ENCODE measurements at places on chromosomes 6 and 20.

GRCh38 chr6:4403828-4404227 lies 268.5 kb upstream of the ECI2 start:
- no peak for DNase-seq

- DNase-seq, result no peak
Observed at GRCh38 chr20:50218987-50219435, 28.4 kb downstream of the CEBPB start.

GRCh38 chr6:116411284-116411623 lies 40.5 kb downstream of the DSE start:
- DNase-seq, result no peak

GRCh38 chr20:46523696-46524328 lies 10.5 kb upstream of the ZNF334 start:
- no peak for DNase-seq

DNA sequence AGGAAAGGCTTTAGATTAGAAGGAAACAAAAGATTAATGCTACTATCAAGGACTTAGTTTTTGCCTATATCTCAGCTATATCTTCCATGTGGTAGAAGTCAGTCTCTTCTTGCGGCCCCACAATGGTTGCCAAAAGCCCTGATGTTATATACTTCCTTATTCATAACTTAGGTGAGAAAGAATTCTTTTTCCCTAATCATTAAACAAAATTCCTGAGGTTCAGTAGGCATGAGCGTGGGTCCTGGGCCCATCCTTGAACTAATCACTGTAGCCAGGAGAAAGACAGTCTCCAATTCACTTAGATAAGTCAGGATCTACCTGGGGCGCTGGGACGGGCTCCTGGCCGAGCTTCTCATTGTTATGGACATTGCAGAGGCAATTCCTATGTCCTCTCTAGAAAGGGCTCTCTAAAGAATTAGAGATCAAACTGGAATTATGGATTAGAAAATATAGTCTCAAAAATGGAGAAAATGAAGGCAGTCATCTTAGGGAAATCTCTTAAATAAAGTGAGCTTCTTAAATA lies 134.3 kb downstream of the KIF6 start:
- DNase-seq, result no peak

GRCh38 chr20:13857304-13857703 lies 72.5 kb downstream of the NDUFAF5 start:
- no peak for DNase-seq

- DNase-seq, result no peak
Observed at GRCh38 chr6:150613269-150613668, 13.6 kb downstream of the PLEKHG1 start.

- DNase-seq, result no peak
Observed at GRCh38 chr6:22972771-22973170, 403.4 kb downstream of the HDGFL1 start.

GRCh38 chr6:29519291-29520010 lies 31.7 kb upstream of the MAS1L start:
- no peak for DNase-seq

GRCh38 chr6:105561486-105561885 lies 158.6 kb upstream of the PREP start:
- no peak for DNase-seq

GRCh38 chr6:31899882-31900722 lies 1.8 kb downstream of the ZBTB12 start:
- DNase-seq, result no peak

DNA sequence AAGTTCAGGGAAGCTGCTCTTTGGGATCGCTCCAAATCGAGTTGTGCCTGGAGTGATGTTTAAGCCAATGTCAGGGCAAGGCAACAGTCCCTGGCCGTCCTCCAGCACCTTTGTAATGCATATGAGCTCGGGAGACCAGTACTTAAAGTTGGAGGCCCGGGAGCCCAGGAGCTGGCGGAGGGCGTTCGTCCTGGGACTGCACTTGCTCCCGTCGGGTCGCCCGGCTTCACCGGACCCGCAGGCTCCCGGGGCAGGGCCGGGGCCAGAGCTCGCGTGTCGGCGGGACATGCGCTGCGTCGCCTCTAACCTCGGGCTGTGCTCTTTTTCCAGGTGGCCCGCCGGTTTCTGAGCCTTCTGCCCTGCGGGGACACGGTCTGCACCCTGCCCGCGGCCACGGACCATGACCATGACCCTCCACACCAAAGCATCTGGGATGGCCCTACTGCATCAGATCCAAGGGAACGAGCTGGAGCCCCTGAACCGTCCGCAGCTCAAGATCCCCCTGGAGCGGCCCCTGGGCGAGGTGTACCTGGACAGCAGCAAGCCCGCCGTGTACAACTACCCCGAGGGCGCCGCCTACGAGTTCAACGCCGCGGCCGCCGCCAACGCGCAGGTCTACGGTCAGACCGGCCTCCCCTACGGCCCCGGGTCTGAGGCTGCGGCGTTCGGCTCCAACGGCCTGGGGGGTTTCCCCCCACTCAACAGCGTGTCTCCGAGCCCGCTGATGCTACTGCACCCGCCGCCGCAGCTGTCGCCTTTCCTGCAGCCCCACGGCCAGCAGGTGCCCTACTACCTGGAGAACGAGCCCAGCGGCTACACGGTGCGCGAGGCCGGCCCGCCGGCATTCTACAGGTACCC lies at the start of gene ESR1:
Gene ESR1, plus strand, starts transcription at position 170 of the 858 bp plus-strand sequence. Its CDS starts 231 bp downstream, at position 401.
- DNase-seq, result no peak

DNA sequence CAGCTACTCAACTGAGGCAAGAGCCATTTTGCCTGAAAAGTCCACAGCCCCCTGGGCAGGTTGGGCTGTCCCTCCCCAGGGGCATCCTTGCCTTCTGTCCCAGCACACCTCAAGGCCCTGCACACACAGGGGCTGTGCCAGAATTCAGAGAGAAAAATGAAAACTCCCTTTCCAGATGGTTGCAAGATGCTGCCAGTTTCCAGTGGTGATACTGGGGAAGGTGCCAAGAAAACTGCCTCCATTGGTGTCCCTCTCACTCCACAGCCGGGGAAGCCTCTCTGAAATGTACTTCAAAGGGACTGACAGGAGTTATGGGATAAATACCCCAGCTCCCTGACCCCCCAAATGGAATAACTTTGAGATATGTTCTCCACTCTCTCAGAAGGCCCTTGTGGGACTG lies 154.2 kb upstream of the MAFB start:
- DNase-seq, result no peak

GRCh38 chr20:21548390-21549035 lies 34.6 kb upstream of the NKX2-2 start:
- DNase-seq, result peak; percentile 25

DNA sequence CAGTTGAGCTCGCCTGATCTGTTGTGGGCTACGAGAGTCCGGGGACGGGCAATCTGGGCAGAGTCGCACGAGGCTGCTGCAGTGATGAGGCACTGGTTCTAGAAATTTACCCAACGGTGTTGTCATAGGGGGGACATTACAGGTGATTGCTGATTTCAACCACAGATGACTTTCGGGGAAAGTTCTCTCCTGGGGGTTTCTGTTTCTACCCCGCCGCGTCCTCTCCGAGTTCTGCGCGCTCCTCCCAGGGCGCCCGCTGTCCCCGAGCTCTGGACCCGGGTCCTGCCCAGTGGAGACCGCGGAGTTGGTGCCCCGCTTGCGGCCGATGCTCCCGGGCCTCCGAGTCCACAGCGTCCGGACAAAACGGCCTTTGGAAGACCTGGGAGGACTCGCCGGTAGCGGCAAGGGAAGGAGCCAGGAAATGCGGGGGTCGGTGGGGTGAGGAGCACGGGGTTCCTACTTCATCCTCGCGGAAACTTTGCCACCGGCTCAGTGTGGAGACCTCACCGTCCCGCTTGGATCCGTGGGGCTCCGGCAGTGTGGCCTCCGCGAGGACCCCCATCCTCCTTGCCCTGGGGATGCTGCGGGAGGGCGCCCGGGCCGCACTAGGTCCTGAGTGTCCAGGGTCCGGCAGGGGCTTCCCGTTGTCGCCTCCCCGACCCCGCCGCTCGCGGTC lies 12.3 kb upstream of the RAET1L start:
- no peak for DNase-seq

DNA sequence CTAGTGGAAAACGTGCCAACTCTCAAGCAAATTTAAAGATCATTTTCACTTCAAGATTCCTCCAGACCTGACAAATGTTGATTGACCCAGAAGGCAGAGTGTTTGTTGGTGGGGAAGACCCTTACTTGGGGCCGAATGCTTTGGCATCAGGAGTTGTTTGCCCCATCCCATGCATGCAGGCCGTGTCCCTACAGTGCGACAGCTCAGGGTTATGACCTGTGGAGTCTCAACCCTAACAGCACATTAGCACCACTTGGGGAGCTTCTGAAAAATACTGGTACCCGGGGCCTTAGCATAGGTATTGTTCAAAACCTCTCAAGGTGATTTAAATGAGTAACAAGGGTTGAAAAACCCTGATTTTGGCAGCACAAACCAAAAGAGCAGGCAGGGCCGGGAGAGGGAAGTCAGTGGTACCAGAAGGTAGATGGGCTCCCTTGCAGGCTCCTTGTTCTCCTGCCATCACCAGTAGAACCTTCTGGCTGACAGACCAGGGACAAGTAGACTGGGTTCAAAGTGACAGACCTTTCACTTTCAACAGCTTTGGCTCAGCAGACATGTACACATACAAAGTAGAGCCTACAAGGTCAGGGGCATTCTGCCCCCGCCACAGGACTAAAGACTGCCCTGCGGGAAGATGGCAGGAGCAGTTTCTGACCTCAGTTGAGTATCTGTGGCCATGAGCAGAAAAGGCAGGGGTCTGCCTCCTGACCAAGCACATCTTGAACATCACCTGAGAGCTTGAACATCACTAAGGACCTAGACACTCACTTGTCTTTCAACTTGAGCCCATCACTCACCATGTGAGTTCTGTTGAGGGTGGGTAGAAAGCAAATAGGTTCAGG lies 39.6 kb downstream of the PLCG1 start:
- DNase-seq, result no peak

GRCh38 chr6:166286839-166287271 lies 21.3 kb downstream of the PRR18 start:
- DNase-seq, result no peak

DNA sequence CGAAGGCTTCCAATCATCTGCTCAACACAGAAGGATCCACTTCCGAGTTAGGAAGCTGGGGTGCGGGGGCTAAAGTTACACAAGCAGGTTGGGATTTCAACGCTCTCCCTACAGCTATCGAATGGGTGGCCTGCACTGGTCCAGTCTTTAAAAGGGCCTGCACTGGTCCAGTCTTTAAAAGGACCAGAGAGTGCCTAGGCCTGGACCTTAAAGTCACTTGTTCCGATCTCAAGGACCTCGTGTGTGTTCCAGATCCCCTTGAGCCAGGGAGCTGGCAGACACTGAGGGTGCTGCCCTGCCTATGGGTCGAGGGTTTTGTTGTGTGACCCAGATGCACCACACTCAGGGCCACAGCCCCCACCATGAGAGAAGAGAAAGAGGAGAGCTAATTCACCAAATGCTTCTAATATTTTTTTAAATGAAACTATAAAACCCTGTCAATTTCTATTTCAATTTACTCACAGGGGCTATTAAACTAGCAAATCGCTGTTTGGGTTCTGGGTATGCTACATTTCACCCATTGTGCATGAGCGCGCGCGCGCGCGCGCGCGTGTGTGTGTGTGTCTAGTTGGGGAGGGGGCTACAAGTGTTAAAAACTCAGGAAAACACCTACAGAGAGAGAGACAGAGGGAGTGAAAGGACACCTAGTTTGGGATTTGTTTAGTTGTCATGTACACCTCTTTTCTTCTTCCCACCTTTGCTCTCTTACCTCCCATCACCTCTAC lies 7.5 kb downstream of the TFAP2B start:
- DNase-seq, result no peak

- DNase-seq, result no peak
Observed at GRCh38 chr6:147554281-147554680, 45.8 kb downstream of the SAMD5 start.

GRCh38 chr6:36377594-36377993 lies 9.9 kb downstream of the ETV7 start:
- no peak for DNase-seq

GRCh38 chr6:14784596-14785492 lies 461.0 kb upstream of the JARID2 start:
- DNase-seq, result peak; percentile 2

DNA sequence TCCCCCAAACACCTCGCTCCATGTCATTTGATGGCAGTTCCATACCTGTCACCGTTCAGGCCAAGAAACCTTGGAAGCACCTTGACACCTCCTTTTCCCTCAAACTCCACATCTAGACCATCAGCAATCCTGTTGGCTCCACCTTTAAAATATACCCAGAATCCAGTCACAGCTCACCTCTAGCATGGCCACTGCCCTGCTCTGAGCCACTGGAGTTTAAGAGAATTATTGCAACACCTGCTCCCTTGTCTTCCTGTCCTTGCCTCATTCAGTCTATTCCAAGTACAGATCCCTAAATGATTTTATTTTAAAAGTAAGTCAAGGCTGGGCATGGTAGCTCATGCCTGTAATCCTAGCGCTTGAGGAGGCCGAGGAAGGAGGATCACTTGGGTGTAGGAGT lies 11.6 kb upstream of the TRIB3 start:
- DNase-seq, result no peak

DNA sequence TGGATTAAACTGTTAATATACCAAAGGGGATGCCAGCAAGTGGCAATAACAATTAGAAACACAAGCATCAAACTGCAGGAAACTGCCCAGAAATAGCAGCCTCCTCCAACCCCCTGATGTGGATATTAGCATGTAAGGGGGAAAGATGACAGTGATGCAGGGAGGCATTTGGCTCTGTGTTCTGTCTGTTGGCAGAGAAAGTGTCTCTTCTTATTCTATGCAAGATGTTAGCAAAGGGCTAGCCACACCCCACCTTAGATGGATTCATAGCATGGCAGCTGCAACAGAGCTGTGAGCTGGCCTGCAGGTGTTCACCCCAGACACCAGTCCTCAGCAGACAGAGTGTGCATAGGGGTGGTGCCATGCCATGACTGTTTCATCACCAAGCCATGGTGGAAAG lies 38.0 kb downstream of the SCP2D1 start:
- DNase-seq, result no peak

DNA sequence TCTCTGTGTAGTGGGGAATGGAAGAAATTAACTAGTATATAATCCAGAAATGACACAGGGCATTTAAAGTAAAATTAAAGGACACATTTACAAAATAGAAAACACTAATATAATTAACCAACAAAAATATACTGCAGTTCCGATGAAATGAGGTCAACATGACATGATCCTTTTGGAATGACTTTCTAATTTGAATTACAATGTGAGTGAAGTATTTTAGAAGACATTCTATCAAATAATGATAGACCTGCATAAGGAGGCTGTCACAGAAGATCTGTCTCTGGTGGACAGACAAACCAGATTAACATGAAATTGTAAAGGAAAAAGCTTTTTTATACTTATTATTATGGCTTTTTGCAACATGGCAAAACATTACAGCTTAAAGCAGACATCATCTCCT lies 100.6 kb upstream of the FAM184A start:
- no peak for DNase-seq
